ENCODE measurements at places on chromosomes 11 and 22.

- DNase-seq, result no peak
Observed at GRCh38 chr11:107847184-107847583, 11.4 kb downstream of the SLC35F2 start.

- peak; percentile 66 for DNase-seq
Observed at GRCh38 chr11:61679893-61680621, at the start of gene DAGLA. Gene DAGLA (plus strand): TSS chr11:61680391. CDS start chr11:61720156, 39,765 bp downstream.

GRCh38 chr11:59941091-59941490 is 2.9 kb downstream of the OOSP1 start:
- no peak for DNase-seq

- DNase-seq, result no peak
Observed at GRCh38 chr11:109914809-109915653, 178.2 kb upstream of the ZC3H12C start.

- no peak for DNase-seq
Observed at GRCh38 chr11:35265755-35266454, 126.9 kb downstream of the CD44 start.

- DNase-seq, result no peak
Observed at GRCh38 chr11:105168457-105168856, 28.9 kb upstream of the CARD18 start.

- no peak for DNase-seq
Observed at GRCh38 chr11:41116970-41117369, 342.5 kb downstream of the LRRC4C start.

DNA sequence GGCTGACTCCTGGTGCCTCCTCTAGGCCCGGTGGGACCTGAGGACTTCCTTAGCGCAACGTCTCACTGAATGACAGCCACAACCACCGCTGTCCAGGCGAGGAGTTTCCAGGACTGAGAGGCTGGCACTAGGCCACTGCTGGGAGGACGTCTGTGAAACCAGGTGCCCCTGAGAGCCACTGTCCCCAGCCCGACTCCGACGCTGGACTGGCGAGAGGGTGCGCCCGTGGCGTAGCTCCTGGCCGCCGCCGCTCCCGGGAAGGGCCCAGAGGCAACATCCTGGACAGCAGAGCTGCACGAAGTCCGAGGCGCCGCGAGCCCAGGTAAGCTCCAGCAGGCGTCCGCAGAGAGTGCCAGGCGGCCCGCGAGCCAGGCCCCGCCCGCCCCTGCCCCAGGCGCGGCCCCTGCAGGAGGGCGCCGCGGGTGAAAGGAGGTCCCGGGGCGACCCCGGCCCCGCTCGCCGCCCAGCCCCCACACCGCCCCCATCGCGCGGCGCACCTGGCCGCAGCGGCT is 525 bp downstream of the DGCR2 start:
- DNase-seq, result no peak

DNA sequence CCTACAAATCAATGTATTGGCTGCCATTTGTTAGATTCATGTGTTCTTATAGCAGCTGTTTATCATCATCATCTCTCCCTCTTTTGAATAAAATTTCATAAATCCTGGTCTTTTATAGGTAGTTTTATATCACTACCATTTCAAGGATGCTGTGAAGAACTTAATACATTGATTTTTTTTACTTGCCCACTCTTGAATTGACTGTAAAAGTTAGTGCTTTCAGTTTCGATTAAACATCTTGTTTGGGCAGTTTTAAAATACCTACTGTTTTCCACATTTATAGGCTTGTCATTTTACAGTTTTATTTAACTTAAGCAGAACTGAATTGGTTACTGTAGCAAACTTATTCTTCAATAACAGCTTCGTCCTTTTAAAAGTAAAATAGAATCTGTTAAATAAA is 59.5 kb downstream of the TTC17 start:
- DNase-seq, result no peak

DNA sequence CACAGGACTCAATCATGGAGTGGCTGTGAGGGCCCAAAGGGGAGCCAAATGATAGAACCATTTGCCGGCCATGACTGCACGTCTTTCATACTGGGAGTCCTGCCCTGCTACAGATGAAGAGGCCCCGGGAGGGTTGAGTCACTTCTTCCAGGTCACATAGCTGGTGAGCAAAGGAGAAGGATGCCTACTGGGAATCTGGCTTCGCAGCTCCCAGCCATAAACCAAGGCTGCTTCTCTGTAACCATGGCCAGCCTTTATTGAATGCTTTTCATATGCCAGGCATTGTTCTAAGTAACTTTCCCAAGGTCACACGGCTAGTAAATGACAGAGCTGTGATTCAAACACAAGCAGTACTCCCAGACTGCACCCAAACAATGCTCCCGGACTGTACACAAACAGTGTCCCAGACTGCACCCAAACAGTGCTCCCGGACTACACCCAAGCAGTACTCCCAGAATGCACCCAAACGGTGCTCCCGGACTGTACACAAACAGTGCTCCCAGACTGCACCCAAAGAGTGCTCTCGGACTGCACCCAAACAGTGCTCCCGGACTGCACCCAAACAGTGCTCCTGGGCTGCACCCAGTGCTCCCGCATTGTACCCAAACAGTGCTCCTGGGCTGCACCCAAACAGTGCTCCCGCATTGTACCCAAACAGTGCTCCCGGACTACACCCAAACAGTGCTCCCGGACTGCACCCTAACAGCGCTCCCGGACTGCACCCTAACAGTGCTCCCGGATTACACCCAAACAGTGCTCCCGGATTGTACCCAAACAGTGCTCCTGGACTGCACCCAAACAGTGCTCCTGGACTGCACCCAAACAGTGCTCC is 89.8 kb downstream of the FBXO7 start:
- no peak for DNase-seq

- no peak for DNase-seq
Observed at GRCh38 chr22:32636884-32637283, 162.3 kb downstream of the FBXO7 start.

- no peak for DNase-seq
Observed at GRCh38 chr22:24848559-24849168, 42.7 kb downstream of the SGSM1 start.

DNA sequence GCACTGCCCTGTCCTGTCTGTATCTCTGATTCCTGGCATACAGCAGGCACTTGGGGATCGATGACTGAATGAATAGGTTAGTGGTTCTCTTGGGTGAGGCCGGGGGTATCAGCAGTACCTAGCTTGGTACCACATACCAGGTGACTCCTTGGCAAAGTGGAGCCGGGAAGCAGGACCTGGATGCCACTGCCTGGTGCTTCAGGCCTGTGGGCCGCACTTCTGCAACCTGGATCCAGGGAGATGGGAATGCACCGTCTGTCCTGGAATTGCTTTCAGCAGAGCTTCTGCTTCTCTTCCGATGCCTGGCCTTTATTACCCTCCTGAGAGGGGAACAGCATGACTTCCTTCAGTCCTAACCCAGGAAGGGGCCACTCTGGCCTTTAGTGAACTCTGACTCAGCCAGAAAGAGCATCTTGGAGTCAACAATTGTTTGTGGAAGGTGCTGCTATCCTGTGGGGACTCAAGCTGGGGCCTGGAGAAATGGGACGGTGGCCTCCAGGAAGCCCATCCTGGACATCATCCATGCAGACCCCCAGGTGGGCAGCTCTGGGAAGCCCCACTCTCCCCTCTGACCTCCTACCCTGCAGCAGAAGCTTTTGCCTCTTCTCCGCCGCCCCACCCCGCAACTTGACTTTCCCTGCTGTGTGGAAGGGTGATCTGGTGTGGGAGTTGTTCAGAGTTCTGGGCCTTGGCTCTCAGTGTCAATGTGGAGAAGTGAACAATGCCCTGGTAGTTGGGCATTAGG is 5.1 kb downstream of the CD82 start:
- DNase-seq, result no peak

- DNase-seq, result no peak
Observed at GRCh38 chr11:36090356-36091109, 146.7 kb downstream of the LDLRAD3 start.

DNA sequence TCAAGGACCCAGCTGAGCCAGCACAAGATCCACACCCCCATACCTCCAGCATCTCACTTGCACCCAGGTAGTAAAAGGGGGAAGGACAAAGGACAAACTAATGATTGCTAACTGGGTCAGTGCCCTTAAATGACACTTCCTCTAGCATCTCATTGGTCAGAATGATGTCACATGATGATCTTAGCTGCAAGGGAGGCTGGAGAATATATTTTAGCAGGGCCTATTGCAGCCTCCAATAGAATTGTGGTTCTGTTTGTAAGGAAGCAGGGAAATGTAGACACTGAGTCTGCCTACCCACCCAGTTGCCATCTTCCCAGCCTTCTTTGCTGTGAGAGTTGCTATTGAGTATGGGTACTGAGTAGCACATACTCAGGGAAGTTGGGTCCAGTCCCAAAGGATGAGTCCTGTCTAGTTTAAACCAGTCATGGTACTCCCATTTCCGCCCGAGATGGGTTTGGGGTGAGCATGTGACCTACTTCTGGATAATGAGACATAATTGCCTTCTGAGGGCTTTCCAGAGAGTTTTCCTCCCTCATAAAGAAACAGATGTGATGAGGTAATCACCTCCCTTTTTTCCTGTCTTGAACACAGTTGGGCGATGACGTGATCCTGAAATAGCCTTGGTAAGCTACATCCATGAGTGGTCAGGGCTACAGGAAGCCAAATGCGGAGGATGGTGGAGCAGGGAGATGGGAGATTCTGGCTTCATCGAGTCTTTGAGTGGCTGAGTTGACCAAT is 5.5 kb upstream of the DNAL4 start:
- DNase-seq, result no peak

DNA sequence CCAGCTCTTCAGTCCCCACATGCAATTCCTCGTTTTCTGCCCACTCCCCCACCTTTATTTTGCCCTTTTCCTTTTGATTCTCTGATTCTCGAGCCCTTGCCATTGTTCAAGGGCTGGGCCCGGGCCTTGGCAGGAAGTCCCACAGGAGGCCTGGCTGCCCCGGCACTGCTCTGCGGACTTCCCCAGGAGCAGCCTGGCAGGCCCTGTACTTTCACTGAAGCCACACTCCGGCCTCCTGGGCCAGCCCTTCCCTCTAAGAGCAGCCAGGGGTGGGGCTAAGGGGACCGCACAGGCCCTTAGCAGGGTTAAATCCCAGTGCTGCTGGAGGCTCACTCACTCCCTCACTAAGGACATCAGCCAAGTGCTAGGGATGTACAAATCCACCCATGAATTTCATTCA is 4.1 kb downstream of the LRRC32 start:
- DNase-seq, result no peak

GRCh38 chr22:28402060-28402459 is 277.6 kb downstream of the TTC28 start:
- DNase-seq, result no peak

DNA sequence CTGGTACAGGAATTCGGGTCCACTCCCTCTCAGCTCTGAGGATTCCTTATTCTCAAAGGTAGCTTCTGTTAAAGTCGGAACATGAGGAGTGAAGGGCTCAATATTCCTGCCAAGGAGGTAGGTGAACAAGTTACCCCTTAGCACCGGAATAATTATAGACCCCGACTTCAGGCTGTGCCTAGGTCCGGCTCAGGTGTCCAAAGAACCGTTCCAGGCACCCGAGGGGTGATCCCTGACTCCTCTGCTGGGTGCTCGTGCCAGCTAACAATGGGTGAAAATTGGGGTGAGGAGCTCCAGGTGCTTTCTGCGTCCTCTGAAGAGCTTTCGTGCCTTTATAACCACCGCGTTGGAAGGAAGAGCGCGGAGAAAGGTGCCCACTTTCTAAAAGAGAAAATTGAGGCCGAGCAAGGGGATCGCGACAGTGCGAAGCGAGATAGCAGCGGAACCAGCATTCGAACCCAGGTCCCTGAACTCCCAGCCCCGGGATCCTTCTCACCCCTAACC is 393 bp downstream of the CYB561A3 start:
- DNase-seq, result no peak

- DNase-seq, result no peak
Observed at GRCh38 chr11:75762885-75763284, 5.7 kb upstream of the DGAT2 start.

- no peak for DNase-seq
Observed at GRCh38 chr11:132691848-132692550, 840.3 kb downstream of the OPCML start.

GRCh38 chr22:23424031-23424430 is 156.1 kb downstream of the IGLL1 start:
- DNase-seq, result no peak

DNA sequence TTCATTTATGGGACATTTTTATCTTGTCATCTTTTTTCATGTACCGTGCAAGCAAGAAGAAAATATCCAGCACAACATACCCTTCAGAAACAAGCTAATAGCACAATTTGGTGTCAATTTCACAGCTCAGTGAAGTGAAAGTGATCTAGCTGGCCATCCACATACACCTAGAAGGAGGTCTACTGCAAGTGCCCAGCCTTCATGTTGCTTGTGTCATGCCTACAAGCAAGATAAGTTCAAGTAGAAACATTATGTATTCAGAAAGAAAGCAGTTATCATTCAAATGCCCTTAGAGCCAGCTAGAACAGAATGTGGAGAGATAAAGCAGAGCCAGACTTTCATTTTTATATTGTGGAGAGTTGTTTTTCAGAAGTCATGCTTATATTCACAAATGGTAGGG is 325.7 kb upstream of the PITPNB start:
- DNase-seq, result no peak

GRCh38 chr11:46480909-46481308 is 89.3 kb upstream of the CHRM4 start:
- DNase-seq, result no peak

GRCh38 chr22:20127869-20128618 is 3.6 kb upstream of the ZDHHC8 start:
- DNase-seq, result no peak

- DNase-seq, result no peak
Observed at GRCh38 chr11:63553759-63554158, 9.4 kb downstream of the PLAAT2 start.

DNA sequence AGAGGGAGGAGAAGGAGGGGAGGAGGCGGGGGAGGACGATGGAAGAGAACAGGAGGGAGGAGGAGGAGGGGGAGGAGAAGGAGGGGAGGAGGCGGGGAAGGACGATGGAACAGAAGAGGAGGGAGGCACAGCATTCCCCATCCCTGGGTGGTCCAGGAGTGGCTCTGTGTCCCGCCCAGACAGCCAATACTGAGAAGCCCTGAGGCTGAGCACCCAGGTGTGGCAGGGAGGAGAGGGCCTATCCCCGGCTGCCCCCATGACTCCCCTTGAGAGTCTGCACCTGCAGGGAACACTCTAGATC is 717 bp downstream of the MRGPRE start:
- DNase-seq, result no peak

- DNase-seq, result no peak
Observed at GRCh38 chr11:32023370-32024305, 67.2 kb upstream of the RCN1 start.

- DNase-seq, result no peak
Observed at GRCh38 chr11:12687740-12688139, 13.5 kb downstream of the TEAD1 start.

DNA sequence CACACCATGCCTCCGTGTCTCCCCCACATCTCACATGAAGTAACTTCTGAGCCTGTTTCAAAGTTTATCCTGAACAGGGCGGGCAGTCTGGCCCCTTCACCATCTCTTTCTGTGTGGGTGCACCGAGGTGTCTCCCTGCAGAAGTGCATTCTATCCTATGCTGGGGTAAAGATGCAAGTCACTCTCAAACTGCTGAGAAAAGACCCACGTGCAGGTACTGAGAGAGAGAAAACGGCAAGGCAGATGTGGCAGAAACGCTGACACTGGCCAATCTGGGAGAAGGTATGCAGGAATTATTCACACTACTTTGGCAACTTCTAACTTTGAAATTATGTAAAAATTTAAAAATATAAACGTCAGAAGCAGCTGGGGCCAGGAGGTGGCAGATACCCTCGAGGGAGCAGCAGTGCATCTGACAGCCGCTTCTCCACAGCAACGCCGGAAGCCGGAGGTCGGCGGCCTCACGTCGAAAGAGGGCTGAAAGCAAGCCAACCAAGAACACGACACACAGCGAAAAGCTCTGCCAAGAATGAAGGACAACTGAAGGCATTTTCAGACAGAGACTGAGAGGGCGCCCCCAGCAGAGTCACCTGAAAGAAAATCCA is 34.2 kb upstream of the MOB2 start:
- DNase-seq, result no peak

- no peak for DNase-seq
Observed at GRCh38 chr11:2860636-2861035, 24.9 kb downstream of the CDKN1C start.

Data from stimulated activated CD8-positive, alpha-beta memory T cell treated with anti-CD3 and anti-CD28 coated beads, Interleukin-4, amount 100 ng/mL, for 1 hour (primary cell).